ENCODE measurements at places on chromosomes 5 and 9. TPM values are rescaled to one million over a fixed set of nuclear protein-coding genes. Genes with fewer than 3 reads are reported as not detected.

Gene PKD2L2
- polyA plus RNA-seq = 0.56 TPM

Gene GOLM1
- polyA plus RNA-seq = 64.8 TPM

Gene SPINK4
- polyA plus RNA-seq = not detected

Gene SPATA31C1
- 0.18 TPM for polyA plus RNA-seq

Gene IL9
- not detected for polyA plus RNA-seq

DNA sequence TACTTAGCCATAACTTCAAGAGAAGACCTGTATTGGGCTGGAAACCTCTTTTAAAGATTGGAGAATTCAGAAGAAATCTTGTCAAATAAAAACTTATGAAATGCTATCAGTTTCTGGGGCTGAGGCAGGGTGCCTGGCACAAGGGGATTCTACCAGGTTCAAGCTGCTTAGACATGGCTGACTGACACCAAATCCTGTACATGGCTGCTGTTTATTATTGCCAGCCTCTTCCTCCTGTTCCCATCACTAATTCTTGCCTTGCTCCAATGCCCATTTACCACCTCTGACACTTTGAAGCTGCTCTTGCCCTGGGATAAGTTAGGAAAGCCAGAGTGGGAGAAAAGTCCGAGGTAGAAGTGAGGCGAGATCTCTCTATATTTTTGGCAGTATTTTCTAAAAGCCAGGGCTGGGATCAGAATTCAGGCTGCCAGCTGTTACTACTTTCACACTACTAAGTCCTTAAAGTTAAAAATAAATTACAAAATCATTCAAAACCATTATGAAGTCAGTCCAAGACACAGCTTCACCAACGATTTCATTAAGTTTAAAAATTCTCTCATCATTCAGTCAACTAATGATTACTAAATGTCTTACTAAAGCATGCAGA is 66.3 kb upstream of the TNFAIP8 start:
- no peak for DNase-seq

DNA sequence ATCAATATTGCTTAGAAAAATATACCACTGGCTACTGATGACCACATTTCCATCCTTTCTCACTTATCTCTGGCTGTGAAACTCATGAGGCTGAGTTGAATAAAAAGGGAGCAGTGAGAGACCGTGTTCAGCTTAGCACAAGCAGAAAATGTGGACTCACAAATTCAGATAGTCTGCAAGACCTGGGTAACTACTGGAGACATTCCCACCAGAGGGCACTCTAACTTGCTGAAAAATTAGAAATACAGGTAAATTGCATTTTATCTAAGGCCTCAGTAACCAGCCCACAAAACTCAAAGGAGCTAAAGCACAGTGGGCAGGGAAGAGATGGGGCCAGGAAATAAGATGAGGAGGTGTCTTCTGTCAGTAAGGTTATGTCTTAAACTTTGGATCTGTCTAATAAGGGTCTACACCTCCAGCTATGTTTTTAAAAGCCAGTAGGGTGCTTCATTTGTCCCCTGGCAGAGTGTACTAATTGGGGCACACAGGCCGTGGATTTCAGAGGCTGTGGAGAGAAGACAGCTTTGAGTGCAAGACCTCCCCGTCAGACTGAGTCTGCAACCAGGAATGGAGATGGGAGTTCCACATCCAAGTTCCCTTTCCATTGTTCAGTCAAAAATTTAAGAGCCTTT is 8.7 kb upstream of the NDUFB6 start:
- DNase-seq = no peak

GRCh38 chr5:43469671-43470391 is 13.8 kb downstream of the TMEM267 start:
- no peak for DNase-seq

DNA sequence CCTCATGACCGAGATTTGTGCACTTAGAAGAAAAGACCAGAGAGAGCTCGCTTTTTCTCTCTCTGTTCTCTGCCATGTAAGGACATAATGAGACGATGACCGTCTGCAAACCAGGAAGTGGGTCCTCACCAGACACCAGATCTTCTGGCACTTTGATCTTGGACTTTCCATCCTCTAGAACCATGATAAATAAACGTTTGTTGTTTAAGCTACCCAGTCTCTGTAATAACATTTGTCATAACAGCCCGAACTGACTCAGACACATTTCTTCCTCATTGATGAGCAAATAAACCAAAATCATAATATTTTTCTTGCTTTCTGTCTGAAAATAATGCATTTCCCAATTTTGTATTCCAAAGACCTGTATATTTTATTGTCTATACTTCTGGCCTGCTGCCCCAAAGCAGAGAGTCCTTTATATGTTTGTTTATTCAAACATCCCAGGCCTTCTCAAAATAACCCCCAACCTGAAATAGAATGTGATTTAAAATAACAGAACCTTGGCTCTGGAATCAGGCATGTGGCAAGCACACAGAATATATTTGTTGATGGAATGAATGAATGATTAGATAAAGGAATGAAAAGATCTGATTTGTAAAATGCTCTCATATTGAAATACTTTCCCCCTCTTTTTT is 396.5 kb downstream of the ADGRV1 start:
- no peak for DNase-seq

DNA sequence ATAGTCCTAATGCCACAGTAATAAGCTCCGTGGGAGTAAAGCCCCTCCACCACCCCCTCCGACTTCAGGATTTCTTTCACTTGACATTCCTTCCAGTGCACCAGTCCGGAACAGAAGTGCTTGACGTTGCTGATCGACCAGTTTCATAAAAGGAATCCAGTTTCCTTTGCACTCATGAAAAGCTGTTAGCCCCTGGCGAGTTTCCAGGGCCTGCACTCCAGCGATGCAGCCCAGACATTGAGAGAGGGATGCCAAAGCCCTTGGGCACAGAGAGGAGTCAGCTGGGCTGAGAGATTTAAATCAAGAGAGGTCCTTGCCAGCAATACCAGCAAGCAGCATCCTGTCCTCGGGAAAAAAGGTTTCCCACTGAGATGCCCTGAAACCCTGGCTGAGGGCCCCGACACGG is 170.1 kb downstream of the GABBR2 start:
- peak; percentile 6 for DNase-seq

GRCh38 chr5:132501961-132502931 is 11.7 kb upstream of the IRF1 start:
- peak; percentile 6 for DNase-seq

- peak; percentile 57 for DNase-seq
These were observed 84.9 kb downstream of the RGS3 start for GRCh38 chr9:113548221-113549041.

GRCh38 chr9:36759141-36759540 is 186.4 kb downstream of the MELK start:
- no peak for DNase-seq

DNA sequence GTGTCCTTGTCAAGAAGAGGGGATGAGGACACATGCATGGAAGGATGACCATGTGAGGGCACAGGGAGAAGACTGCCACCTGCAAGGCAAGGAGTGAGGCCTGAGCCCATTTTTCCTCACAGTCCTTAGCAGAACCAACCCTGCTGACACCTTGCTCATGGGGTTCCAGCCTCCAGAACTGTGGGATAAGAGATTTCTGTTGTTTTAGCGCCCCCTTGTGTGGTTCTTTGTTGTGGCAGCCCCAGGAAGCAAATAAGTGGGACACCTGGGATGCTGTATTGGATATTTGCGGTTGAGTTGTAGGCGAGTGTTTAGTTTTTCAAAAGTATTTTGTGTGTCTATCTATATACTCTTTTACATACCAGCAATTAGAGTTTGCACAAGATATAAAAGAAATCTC is 206.4 kb downstream of the NXNL2 start:
- no peak for DNase-seq

DNA sequence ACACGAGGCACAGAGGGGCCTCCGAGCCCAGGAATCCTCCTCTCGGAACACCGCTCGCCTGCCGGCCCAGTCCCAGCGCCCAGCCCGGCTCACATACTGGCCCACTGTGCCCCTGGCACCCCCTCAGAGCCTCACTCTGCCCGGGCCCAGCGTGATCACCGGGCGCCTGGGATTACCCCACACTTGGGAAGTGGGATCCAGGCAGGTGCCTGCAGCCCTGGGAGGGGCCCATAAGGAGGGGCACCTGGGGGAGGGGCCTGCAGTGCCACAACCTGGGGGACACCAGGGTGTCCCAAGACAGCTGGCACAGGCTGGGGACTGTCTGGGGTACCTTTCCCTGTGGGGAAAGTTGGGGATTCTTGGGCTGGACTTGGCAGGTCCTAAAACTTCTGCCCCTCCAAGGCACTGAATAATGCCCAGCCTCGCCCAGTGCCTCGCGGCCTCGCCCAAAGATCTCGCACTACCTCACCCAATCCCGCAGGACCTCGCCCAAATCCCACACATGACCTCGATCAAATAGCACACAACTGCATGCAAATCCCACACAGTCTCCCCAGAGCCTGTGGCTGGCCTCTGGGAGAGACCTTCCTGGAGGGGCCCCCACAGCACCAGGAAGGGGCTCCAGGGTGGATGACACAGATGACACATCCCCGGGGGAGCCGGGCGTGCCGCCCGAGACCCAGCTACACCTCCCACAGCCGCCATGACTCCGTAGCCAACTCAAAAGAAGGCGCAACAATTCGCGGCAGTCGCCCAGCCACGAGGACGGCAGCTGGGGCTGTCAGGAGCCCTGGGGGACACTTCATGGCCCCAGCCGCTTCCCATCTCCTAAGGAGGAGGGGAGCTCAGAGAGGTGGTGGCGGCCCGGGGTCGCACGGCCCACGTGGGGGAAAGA is 13.7 kb downstream of the NOTCH1 start:
- DNase-seq = no peak

DNA sequence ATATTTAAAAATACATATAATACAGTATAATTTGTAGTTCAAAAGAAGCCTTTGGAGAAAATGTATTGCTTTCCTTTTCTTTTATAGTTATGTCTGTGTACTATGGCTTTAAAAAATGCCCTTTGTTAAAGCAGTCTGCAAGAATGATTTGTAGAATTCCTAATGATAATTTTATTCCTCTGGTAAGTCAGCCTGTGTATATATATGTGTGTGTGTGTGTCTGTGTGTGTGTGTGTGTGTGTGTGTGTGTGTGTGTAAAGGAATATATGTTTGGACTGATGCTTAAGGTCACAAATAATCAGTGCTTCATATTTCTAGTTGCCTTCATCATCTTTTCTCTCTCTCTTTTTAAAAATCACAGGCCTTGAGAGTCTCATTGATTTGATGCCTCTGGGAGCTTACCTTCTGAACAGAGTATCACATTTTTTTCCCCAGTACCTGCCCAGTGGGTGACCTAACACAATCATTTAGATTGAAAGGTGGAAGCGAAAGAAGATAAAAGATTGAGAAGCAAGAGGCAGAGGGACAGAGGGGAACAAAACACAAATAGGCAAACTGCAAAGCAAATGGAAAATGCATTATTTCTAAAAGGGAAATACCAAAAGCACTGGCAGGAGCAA is 709.2 kb upstream of the DMAC1 start:
- DNase-seq = no peak

GRCh38 chr9:100084734-100085133 is 14.1 kb downstream of the ERP44 start:
- no peak for DNase-seq

- no peak for DNase-seq
These were observed 62.4 kb downstream of the ZNF354C start for GRCh38 chr5:179122411-179123108.

DNA sequence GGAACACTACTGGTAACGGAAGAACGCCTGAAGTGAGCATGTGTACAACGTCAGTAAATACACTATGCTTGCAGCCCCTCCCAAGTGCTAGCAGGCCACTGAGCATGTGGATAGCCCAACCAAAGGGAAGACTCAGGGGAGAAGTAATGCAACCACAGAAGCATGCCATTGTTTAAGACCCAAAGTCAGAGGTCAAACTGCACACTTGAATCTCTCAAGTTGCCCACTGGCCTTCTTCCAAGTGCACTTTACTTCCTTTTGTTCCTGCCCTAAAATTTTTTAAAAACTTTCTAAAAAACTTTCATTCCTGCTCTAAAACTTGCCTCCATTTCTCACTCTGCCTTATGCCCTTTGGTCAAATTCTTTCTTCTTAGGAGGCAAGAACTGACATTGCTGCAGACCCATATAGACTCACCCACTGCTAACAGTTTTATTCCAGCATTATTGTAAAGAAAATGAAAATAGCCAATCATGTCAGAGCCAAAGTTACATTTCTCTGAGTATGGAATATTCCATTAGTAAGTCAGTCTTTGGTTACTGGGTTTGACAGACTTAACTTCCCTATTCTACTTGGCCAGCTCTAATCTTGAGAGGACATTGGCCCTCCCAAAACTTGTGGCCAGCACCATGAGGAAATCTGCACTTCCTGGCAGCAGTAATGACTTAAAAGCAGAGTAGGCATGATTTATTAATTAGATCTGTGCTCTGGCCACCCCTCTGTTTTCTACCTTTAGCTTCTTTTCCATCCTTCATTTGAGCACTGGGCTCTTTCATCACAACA is 76.9 kb downstream of the TSSK1B start:
- DNase-seq = no peak

DNA sequence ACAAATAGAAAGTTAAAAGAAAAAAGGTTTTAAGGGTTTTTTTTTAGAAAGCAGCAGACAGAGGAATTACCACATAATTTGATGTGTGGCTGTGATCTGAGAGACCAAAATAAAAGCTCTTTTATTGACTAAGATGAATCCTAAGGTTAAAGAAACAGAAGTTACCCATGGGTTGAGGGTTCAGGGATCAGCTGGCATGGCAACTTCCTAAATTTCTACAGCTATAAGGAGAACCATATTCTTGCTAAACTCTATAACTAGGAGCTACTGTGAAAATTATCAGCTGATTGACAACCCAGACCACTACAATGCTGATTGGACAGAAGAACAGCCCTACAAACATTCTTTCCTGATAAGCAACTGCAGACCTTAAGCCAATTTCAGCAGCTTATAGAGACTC is 40.2 kb downstream of the TMEM215 start:
- no peak for DNase-seq

DNA sequence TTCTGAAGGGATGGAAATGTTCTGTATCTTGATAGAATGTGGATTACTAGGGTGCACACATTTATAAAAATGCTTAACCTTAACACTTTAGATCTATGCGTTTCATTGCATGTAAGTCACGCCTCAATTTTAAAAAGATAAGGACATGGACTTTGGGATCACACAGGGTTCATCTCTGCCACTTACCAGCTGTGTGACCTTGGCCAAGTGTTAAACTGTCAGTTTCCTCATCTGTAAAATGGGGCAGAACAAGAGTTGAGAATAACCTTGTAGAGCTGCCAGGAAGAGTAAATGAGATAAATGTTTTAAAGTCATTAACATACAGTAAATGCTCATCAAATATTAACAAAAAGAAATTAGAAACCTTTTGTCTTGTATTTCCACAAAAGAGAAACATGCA is 53.5 kb downstream of the NR6A1 start:
- DNase-seq = no peak

All from muscle of back (tissue), 13 donors.